Stromal cell of bone marrow (primary cell): ENCODE measurements at places on chromosomes 4 and X.

DNA sequence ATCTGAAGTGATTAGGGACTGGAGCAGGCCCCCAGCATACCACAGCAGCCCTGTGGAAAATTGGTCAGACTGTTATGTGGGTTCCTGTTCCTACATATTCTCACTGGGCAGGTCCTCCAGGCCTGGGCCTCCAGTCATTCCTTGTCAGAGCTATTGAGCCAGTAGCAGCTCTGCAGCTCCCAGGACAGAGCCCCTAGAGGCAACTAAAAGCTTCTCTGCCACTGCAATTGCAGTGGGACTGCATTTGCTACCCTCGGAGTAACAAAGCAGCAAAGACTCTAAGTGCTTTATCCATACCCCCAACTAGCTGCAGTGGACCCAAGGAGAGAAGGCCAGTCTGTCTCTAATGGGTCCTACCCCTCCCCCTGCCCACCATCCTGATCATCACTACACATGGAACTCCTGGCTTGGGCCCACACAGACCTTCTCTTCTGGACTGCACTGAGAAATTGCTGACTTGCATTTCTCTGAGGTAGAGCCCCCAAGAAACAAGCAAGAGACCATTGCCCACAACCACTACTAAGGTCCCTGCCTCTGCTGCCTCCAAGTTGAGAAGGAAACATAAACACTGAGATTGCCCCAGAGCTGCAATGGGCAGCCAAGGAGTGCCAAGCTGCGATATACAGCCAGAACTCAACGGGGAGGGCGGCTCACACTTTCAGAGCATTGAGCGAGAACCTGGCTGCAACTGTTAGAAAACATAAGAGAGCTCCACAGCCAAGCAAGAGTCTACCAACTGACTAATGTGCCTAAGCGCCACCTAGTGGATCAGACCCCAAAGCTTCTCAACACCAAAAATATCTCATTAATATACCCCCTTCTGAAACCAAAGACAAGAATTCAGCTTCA, 738.7 kb upstream of the NDST4 start:
- DNase-seq: no peak

GRCh38 chr4:45063696-45064095, 337.3 kb upstream of the GNPDA2 start:
- no peak for DNase-seq

DNA sequence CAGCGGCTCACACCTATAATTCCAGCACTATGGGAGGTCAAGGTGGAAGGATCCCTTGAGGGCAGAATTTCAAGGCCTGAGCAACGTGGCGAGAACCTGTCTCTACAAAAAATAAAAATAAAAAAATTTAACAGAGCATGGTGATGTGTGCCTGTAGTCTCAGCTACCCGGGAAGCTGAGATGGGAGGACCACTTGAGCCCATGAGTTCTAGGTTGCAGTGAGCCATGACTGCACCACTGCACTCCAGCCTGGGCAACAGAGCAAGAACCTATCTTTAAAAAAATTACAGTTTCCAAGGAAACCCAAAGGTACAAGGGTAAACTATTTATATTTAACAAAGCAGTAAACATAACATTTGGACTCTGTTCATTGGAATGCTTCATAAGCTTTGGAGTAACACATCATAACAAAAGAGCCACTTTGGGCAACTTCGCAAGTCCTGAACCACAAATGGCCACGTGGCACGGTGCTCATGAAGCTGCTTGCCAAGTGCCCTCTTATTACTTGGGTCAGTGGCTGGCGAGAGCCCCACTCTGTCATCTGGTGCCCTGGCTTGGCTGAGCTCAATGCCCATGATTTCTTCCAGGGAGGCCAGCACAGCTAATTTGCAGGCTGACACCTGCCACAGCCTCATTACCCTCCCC, 165.6 kb downstream of the SH3KBP1 start:
- peak; percentile 6 for DNase-seq

DNA sequence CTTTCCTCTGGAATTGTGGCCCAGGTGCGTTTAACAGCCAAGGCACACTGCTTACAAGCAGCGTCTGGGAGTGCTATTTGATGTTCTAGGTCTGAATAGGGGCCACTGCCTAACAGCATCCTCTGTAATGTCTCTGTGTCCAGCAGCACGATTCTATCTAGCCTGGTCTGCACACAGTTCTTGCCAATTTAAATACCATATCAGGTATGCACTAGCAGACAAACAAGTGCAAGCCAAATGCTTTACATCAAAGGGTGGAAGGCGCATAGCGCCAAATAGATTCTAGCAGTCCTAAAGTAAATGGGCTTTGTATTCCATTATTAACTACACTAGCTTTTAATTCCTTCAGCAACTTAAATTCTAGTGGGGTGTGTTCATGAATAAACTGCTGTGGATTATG, 15.8 kb upstream of the UGDH start:
- DNase-seq: no peak

- DNase-seq: no peak
These were observed 165.2 kb downstream of the SLC39A8 start for GRCh38 chr4:102180046-102180445.

DNA sequence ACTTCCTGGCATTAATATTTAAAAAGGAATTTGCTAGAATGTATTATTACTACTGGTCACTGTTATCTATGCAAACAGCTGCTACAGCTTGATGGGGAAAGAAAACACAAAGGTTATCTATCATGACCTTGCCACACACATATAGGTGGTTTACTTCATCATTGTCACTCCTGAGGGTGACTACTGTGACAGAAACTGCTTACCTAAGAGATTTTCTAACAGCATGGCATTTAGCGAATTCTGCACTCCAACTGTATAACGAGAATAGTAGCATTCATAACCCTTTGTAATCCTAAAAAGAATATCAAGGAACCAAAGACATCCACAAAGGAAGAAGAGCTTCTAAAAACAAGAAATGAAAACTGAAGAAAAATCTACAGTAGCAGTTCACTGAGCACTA, 74.6 kb upstream of the SPOCK3 start:
- DNase-seq: no peak

DNA sequence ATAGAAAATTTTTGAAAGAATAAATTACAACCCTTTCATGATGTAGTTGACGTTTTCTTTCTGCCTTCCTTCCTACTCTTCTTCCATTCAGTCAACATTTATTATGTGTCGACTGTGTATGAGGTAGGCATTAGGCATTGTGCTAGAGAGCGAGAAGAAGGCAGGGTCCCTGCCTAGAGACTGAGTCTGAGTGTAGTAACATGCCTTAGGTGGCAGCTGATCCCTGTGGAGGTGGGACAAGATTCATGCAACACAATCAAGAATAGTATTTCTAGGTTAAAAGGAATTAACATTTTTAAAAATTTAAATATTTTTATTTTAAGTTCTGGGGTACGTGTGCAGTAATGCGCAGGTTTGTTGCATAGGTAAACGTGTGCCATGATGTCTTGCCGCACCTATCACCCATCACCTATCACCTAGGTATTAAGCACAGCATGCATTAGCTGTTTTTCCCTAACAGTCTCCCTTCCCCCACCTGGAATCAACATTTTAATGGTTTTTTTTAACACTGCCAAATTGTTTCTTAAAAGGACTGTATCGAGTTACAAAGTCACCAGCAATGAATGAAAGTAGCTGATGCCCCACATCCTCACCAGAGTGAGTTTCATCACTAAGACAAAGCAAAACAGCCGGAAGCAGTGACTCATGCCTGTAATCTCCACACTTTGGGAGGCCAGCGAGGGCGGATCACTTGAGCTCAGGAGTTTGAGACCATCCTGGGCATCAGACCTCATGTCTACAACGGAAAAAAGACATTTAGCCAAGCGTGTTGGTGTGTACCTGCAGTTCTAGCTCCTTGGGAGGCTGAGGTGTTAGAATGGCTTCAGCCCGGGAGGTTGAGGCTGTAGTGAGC, 84.0 kb downstream of the WWC2 start:
- DNase-seq: peak; percentile 64

DNA sequence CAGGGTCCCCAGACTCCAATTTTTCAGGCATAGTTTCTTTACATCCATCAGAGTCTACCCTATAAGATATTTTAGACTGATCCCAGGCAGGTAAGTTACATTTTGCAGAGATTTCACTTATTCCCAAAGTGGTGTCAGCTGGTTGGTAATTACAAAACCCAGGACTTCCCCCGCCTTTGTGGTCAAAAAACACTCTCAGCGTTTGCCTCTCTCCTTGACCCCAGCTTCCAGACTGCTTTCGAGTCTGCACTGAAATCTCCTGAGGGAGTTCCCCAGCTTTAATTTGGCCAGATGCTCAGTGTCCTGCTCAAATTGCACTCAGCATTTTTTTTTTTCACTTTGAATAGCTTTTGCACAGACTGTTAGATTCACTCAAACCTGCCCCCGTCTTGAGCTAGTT, 11.2 kb upstream of the AMOT start:
- peak; percentile 49 for DNase-seq

GRCh38 chr4:123216946-123217345, 179.6 kb upstream of the SPRY1 start:
- DNase-seq: no peak

DNA sequence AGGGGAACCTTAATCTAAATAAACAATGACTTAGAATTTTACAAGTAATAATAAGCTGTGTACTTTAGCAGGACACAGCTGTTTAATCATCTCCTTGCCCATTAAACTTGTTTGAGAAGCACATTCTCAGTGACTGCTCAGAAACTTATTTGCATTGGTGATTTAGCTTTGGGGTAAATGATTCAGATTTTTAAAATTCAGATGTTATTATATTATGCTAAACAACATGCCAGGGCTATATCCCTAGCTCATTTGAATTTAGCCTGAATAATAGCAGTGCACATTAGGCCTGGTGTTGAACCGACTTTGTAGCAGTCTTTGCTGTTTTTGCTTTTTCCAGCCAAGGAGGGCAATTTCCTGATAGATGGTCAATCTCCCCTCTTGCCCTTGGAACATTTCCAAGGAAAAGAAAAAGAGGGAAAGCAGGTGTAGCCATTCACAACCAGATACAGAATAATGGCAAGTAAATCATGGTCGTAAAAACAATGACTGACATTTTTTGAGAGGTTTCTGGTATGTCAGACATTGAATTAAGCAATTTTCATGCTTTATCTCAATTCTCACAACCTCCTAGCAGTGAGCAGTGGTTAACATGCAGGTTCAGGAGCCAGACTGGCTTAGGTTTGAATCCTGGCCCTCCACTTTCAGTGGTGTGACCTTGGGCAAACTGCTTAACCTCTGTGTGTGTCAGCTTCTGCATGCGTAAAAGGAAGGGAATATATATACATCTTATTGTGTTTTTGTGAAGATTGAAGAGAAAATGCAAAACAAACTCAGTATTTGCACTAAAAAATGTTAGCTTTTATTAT, 16.8 kb downstream of the ARHGEF38 start:
- no peak for DNase-seq

DNA sequence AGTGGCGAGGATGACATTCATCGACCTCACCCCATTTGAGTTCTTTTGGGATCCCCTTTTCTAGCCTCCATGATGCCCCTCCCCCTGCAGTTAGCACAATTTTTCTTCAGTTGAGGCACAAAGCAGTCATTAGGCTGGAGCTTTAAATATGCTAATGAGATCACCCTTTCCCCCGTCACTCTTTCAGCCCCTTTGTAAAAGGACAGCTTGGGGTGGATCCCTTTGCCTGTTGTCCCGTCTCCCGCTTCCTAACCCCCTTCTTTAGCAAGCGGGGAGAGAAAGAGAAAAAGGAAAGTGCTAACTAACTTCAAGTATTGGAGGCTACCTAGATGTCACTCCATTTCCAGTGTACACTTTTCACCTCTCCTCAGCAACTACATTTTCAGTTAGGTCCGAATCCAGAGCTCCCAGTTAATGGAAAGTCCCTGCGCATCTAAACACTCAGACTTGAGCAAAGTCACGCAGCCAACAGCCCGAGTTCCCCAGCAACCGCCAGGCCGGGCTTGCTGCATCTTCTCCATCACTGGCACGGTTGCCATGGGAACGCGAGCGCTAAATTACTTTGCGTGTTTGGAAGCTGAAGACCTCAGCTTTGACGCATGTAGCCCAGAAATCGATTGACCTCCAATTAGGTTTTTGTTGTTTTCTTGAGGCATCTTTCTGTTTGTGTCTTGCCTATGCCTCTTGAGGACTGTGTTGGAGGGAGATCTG, 76.8 kb downstream of the RTL5 start:
- DNase-seq: no peak

DNA sequence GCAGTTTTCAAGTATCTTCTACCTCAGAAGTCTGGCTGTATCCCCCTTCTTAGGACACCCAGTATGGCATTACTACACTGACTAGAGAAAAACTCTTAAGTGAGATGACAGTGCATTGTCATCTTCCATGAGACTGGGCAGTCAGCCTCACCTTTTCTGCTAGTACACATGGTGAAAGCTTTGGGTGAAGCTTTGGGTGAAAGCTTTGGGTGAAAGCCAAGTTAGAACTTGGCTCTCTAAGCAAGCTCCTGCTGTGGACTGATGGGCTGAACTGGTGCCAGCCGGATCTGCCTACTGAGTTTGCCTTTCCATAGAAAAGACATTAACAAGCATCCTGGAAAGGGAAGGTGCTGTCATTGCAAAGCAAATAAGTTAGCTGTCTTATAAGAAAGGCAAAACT, 8.8 kb downstream of the EPHA5 start:
- no peak for DNase-seq

- DNase-seq: no peak
These were observed 293.5 kb upstream of the HS3ST1 start for GRCh38 chr4:11722223-11722622.

- no peak for DNase-seq
These were observed 19.8 kb downstream of the CPE start for GRCh38 chr4:165398570-165398969.

- DNase-seq: no peak
These were observed 71.8 kb downstream of the ASMT start for GRCh38 chrX:1686642-1687041.

GRCh38 chr4:30828264-30828926, 108.2 kb downstream of the PCDH7 start:
- no peak for DNase-seq

DNA sequence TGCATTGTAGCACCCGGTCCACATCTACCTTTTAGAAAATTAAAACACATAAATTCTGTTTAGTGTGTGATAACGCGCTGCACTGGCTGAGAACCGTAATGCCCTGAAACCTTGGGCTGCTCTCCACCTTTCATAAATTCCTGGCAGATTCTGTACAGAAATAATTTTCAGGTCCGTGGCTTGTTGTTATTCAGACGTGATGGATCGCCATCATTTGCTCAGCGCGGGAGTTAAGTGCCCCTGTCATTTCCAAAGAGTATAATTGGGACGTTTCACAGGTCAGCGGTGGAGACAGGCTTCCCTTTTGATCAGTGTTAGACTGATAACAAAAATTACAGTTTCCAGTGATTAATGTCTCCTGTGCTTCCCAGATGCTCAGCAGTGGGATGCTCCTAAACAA, 16.5 kb downstream of the UVSSA start:
- no peak for DNase-seq

GRCh38 chr4:145829629-145830395, 108.8 kb downstream of the ZNF827 start:
- no peak for DNase-seq

- no peak for DNase-seq
These were observed 28.3 kb upstream of the BTC start for GRCh38 chr4:74822603-74823002.

GRCh38 chr4:57083090-57083489, 27.1 kb downstream of the IGFBP7 start:
- DNase-seq: no peak
